Activated T-cell treated with anti-CD3 and anti-CD28 coated beads for 24 hours (primary cell): ENCODE measurements at places on chromosomes 4 and X.

DNA sequence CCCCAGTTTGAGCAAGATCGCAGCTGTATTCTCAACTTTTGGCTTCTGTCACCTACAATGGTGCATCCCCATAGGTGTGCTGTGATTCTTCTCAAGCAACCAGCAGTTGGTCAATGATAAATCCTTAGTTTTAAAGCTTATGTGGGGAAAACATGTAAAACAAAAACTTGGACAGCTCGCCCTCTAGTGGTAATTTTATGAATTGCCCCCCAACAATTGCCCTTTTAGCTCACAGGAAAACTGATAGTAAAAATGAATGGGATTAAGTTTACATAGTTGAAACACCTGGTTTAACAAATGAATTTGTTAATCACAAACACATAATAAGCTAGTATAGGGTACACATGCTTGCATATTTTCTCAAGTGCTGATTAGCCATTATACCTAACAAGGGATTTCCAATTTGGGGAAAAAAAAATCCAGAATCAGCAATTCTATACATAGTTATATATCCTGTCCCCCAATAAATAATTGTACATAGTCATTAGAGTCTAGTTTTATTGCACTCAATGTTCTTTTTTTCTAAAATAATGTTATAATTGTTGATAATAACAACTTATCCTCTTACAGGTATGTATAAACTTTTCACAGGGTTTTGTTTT, 30.1 kb downstream of the TEX13A start:
- DNase-seq: no peak

GRCh38 chrX:129123795-129124194, 399.5 kb downstream of the SMARCA1 start:
- no peak for DNase-seq

DNA sequence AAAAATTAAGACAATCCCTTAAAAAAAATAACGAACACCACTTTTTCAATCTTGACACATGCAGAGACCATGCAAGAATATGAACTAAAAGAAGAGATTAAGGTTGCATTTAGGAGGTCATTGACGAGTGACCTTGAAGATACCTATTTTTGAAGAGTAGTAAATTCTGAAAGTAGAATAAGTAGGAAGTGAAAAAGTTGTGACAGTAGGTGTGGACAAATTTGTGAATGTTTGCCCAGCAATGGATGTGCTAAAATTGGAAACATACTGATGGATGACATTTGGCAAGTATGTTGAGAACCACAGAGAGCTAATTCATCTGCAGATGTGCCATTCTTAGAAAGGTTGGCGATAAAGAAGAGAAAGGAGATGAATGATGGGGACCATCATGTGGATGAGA, 213.7 kb upstream of the VCX3A start:
- DNase-seq: no peak

GRCh38 chr4:127209580-127210095, 423.1 kb upstream of the INTU start:
- no peak for DNase-seq

DNA sequence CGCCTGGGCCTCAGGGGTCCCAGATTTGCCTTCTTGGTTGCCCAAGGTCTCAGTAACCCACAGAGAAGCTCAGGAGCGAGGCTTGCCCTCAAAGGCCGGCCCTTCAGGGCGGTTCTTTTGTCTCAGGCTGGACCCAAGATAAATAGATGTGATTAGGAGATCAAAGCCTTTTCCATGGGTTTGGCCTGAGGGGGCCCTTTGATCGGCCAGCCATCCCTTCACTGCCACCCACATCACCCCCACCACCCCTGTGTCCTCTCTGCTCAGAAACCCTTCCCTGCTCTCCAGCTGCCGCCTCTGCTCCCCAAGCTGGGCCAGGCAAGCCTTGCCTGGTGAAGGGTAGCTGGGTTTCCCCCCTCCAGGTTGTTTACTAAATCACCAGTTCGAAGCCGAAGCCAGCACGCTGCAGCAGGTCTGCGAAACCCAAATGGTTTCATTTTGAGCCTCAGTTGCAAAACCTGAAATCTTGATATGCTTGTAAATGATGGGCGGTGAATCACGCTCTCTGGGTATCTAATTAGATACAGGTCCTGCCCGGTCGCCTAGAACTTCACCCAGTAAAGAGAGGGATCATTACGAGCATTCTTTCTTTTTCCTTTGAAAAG, 202.6 kb upstream of the BCOR start:
- DNase-seq: no peak

- DNase-seq: no peak
These were observed 603.2 kb upstream of the FAM241A start for GRCh38 chr4:111542056-111542455.

GRCh38 chrX:78619834-78620233, 39.3 kb downstream of the RTL3 start:
- no peak for DNase-seq

- peak; percentile 16 for DNase-seq
These were observed 13.3 kb upstream of the UBA6 start for GRCh38 chr4:67714248-67714583.
